H4 (cell line): ENCODE measurements at places on chromosomes 11 and 22. TPM values are rescaled to one million over a fixed set of nuclear protein-coding genes. Genes with fewer than 3 reads are reported as not detected.

DNA sequence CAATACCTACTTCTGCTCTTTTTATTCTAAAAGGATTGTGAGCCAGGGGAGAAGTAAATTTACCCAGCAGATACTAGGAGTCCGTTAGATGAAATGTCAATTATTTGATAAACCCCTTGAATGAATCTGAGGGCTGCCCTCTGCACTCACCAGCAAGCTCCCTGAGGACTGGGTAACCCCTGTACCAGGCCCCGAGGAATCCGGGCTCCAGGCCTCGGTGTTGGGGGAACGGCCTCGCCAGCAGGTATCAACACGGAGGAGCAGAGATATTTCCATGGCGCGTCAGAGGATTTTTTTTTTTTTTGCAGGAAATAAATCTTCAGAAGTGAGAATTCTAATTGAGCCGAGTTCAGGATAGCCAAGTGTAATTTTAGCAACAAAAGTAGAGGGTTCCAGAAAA, 1408.8 kb downstream of the BRD1 start:
- no peak for DNase-seq

DNA sequence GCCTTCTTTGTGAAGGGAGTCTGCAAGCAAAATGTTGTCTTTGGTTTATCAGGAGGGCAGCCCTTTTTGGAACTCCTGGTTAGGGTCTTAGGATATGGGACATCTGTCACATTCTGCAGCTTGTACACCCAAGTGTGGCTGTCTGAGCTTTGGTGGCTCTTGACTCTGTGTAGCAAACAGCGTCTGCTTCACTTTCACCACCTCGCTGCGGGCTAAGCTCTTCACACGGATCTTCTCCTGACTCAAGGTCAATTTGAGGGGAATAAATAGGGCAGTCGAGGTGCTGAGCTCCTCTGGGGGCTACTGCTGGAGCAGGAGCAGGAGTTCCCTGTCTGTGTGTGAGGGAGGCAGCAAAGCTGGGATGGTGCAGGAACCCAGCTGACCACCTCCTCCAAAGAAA, 10.6 kb downstream of the MICAL2 start:
- DNase-seq, result no peak

Gene DCDC1
- total RNA-seq, result 0.08 and 0.31 TPM in 2 replicates

GRCh38 chr11:72122607-72123006, 10.1 kb upstream of the ANAPC15 start:
- DNase-seq, result no peak

DNA sequence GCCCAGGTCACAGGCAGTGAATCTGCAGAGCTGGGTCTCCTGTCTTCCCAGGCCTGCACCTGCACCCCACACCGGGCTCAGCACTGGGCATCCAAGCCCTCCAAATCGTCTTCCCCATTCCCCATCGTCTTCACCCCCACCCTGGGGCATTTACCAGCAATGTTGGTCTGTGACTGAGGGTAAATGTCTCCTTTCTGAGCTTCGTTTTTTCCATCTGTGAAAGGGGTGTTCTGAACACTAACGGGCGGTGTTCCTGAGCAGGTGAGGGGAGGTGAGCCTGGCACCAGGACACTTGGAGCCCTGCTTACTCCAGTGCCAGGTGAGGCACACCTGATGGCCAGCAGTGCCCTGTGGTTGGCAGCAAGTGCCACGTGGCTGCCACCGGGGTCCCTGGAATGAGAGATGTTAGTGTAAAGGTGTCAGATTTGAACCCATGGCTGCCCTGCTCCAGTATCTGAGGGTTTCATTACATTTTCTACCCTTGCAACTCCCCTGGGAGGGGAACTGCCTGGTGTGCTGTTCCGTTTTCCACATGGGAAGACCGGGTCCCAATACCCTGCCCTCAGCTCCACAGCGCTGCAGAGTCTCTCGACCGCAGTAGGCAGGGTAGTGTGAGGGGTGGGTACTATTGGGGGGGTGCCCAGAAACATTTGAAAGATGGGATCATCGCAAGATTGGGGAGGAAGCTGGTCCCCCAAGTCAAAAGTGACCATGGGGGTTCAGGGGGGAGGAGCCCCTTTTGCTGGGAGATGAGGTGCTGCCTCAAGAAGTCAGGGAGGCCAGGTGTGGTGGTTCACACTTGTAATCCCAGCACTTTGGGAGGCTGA, 2.0 kb downstream of the CDC42EP1 start:
- no peak for DNase-seq

DNA sequence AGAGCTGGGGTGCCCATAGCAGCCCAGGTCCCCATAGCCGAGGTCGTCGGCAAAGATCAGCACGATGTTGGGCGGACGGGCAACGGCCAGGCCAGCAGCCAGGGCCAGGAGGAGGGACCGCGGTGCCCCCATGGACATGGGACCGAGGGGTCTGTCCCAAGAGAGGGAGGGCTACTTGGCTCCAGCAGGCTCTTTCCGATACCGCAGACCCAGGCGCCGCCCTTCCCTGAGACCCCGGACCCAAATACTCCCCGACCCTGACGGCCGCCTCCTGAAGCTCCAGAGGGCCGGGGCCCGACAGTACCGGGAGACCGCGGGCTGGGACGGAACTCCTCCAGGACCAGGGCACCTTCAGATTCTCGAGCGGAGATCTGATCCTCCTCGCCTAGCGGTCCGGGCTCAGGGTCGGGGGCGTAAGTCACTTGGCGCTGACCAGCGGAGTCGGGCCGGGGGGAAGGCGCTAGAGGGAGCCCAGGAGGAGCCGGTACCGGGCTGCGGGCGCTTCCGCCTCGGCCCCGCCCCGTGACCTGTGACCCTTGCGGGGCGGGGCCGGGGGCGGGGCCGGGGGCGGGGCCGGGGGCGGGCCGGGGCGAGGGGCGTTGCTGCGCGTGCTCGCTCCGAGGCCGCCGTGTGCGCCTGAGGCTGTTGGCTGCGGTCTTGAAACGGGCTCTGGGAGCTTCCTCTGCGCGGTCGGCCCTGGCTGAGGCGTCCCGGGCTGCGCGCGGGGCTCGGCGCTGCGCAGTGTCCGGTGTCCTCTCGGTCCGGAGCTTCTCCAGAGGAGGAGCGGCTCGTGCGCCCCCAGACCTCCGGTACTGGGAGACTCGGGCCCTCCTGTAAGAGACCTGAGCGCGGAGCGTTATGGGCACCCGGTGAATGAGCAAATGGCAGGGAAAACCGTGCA, at the start of gene ARSA:
ARSA (minus strand) TSS at position 511 of the 901 bp plus-strand sequence; CDS start at position 138, 373 bp downstream.
- DNase-seq, result peak; percentile 81

Gene APOBEC3B
- total RNA-seq, result 8.4 and 13.6 TPM in 2 replicates

DNA sequence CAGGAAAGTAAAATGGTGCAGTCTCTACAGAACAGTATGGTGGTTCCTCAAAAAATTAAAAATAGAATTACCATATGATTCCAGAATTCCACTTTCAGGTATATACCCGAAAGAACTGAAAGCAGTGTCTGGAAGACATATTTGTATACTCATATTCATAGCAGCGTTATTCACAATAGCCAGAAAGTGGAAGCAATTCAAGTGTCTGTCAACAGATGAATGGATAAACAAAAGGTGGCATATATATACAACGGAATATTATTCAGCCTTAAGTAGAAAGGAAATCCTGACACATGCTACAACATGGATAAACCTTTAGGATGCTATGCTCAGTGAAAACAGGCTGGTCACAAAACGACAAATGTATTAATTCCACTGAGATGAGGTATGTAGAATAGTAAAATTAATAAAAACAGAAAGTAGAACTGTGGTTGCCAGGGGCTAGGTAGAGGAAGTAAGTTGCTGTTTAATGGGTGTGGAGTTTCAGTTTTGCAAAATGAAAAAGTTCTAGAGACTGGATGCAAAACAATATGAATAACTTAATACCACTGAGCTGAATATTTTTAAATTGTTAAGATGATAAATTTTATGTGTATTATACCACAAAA, 14.5 kb downstream of the SAA1 start:
- DNase-seq, result no peak

DNA sequence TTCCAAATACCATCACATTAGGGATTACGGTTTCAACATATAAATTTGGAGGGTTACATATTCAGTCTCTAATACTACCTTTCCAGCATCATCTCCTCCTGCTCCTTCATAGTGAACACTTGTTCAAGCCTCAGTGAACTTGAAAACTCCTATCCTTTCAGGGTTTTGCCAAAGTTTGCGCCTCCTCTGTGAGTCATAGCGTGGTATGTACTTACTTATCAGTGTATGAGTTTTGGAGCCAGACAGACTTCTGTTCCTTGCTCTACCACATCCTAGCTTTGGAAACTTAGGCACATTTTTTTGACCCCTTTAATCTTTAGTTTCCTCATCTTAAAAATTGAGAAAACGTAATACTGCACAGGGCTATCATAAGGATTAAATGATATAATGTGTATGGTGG, 160.1 kb upstream of the ZC3H12C start:
- DNase-seq, result no peak

DNA sequence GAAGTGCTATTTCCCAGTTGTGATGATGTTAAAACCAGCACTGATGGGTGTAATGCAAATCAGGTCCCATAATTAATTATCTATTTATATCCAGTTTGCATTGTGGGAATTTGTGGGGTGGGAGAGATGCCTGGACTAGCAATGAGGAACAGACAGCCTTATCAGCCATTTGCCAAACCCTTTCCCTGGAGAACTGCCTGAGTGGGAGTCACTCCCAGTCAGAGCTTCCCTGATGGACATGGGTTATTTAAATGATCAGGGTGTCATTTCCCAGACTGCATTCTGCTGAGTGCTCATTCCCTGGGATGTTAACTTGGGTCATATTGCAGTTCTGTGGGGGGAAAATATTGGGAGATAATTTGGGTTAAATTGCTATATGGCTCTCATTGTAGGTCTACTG, 168.5 kb downstream of the NAV2 start:
- DNase-seq, result no peak

GRCh38 chr11:75365711-75366181, 14.3 kb upstream of the ARRB1 start:
- DNase-seq, result peak; percentile 57

DNA sequence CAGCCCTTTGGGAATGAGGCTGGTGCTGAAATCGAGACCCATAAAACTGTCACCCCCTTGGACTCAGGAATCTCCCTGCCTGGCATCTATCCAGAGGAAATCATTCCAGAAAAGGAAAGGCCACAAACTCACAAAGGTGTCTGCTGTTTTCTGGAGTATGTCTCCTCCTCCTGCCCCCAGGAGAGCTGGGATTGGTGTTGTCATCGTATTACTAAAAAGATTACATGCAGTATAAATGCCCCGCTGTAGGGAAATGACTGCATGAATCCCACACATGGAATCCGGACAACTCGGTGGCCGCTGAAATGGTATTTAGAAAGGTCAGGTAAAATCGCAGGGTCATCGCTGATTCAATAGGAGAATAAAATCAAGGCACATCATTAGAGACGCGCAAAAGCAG, 18.9 kb upstream of the RFPL3 start:
- no peak for DNase-seq

GRCh38 chr11:1128311-1129142, 29.2 kb upstream of the MUC5AC start:
- no peak for DNase-seq

- DNase-seq, result no peak
Measured at GRCh38 chr22:20844055-20845037, 14.3 kb downstream of the PI4KA start.

GRCh38 chr22:36770513-36771231, 5.2 kb downstream of the IFT27 start:
- no peak for DNase-seq

- DNase-seq, result peak; percentile 44
Measured at GRCh38 chr22:41917903-41918791, 3.3 kb upstream of the SHISA8 start.

Gene CRYBB2
- 0.51 and 1.6 TPM in 2 replicates for total RNA-seq

Gene KRTAP5-7
- total RNA-seq, result not detected in 2 replicates

- no peak for DNase-seq
Measured at GRCh38 chr11:3101921-3102640, 44.9 kb upstream of the CARS1 start.

Gene TRIM48
- total RNA-seq, result not detected in 2 replicates

DNA sequence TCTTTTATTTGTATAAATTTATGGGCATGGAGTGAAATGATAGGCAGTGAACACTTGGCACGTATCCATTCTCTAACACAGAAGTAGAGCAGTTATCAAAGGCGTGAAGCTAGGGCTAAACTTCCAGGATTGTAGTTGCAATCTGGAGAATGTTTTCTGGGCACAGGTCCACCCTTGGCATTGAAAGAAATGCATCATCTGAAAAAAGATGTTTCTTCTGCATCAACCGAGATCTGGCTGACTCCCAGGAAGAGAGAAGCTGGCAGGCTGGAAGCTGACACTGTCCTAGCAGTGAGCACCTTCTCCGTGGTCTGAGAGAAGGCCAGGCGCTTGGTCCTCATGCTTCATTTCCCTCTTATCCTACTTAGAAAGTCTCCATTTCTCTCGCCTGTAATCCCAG, 600.0 kb downstream of the BRD1 start:
- no peak for DNase-seq

DNA sequence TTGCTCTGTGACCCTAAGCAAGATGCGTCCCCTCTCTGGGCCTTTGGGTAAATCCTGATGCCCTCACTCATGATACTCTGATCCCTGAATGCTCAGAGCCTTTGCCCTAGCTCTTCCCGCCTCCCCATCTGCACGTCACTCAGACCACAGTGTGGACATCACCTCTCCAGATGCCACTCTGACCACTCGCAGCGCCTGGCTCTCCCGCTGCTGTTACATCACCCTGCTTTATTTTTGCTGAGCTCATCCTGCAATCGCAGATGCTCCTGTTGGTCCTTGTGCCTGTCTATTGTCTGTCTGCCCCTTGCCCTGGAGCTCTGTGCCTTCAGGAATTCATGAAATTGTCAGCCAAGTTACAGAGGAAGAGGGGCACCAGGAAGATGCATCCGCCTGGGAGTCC, 5.5 kb downstream of the OSM start:
- DNase-seq, result no peak

- DNase-seq, result no peak
Measured at GRCh38 chr11:33320016-33320813, 63.0 kb downstream of the HIPK3 start.

Gene LDHAL6A
- total RNA-seq, result not detected in 2 replicates

Gene GNAZ
- 2.3 and 3.4 TPM in 2 replicates for total RNA-seq

DNA sequence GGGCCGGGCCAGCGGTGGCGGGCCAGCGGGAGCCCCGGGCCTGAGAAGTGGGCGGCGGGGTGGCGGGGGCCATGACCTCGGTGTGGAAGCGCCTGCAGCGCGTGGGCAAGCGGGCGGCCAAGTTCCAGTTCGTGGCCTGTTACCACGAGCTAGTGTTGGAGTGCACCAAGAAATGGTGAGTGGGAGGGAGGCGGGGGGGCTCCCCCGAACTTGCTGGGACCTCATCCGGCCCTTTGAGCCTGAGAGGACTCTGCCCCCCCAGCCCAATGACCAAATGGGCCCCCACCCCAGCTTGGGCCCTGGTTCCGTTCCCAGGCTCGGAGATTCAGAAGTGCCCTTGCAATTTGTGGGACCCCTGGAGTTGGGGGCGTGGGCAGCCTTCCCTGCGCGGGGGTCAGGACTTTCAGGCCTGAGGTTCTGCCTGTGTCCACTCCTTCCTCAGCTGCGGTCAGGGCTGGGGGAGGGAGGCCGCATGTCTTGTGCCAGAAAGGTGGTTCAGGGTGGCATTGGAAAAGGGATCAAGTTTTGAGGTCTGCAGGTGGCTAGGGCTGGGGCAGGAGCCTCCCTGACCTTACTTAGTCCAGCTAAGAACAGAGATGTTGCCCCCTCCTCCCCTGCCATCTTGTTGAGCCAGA, 496 bp downstream of the EHBP1L1 start:
- no peak for DNase-seq

DNA sequence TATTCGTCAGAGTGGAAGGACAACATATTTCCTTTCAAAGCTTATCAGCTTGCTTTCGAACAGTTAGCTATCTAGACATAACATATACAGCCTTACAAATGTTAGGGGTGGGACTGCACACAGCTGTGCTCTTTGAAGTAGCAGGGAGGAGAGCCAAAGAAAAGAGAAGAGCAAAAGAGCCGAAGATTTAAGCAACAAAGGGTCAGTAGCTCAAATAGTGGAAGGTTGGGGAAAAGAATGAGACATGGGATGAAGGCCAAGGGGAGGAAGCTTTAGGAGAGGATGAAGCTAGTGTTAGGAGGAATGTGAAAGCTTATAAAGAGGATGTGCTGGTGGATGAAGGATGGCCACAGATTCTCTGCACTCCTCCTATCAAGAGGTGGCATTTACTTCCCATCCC, 31.8 kb upstream of the IGSF22 start:
- DNase-seq, result no peak
